ENCODE measurements at places on chromosomes 6 and 20. TPM values are rescaled to one million over a fixed set of nuclear protein-coding genes. Genes with fewer than 3 reads are reported as not detected.

GRCh38 chr20:40218971-40219370 is 470.1 kb downstream of the MAFB start:
- DNase-seq, result no peak

Gene CASS4
- 2.3 TPM for polyA plus RNA-seq

Gene AIF1
- polyA plus RNA-seq, result 77.7 TPM

Gene PLA2G7
- polyA plus RNA-seq, result 3.2 TPM

Gene BPIFB2
- not detected for polyA plus RNA-seq

- no peak for DNase-seq
These were observed 570 bp upstream of the FANCE start for GRCh38 chr6:35451354-35452182.

Gene C2
- polyA plus RNA-seq, result 4.5 TPM

DNA sequence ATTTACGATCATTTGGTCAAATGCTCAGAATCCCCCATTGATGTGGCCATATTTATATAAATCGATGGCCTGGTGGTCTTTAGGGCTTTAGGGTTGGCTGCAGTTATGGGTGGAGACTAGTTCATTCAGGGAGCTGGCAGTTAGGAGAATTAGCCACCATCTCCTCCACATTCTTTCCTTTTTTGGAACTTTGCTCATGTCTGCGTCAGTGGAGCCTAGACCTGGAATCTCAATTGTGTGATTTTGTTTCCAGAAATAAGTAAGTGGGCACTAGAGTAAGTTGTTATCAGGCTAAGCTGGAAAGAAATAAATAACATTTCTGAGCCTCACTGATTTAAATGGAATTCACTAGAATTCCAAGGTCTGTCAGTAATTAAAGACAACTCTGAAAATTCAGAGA is 29.0 kb upstream of the ELOVL5 start:
- no peak for DNase-seq

Gene OR2H2
- polyA plus RNA-seq, result 0.13 TPM

DNA sequence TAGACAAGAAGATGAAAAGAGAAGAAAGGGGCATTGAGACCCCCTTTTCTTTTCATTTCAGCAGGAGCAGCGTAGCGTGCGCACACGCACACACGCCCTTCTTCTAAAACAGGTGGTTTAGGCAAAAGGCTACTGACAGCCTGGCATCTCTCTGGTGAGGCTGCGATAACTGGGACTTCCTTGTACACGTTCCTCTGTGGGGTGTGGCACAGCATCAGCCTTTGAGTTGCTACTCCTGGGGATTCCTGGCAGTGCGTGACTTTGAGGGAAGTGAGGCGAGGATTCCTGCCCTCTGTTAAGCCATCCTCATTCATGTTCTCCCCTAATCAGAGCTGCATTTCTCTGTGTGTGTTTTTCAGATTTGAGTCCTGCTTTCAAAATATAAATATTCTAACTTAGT is 94.7 kb downstream of the TMEM170B start:
- DNase-seq, result no peak

Gene BPI
- 1.5 TPM for polyA plus RNA-seq

DNA sequence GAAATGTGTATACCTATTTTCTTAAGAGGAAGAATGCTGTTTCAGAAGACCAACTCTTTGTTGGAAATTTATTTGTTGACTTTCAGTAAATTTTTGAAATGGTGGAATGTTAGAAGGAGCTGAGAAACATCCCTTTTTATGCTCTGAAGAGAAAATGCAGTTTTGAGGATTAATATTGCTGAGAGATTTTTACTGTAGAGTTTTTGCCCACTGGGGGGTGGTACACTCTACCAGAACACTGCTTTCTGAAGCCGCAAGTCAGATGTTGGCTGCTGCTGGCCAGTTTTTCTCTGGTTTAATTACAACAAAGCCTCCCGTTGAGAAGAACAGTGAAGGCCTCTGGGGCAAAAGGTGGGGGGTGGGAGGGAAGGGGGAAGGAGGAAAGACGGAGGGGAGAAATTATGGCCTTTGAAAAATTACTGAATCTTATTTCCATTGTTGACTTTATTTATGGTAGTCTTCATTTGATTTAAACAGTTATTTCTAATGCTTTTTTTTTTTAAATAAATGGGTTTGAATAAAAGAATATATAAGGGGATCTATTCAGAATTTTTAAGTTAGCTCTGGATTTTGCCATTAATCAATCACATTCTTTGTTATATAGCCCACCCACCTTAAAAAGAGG is 3.0 kb downstream of the FLRT3 start:
- DNase-seq, result peak; percentile 83

DNA sequence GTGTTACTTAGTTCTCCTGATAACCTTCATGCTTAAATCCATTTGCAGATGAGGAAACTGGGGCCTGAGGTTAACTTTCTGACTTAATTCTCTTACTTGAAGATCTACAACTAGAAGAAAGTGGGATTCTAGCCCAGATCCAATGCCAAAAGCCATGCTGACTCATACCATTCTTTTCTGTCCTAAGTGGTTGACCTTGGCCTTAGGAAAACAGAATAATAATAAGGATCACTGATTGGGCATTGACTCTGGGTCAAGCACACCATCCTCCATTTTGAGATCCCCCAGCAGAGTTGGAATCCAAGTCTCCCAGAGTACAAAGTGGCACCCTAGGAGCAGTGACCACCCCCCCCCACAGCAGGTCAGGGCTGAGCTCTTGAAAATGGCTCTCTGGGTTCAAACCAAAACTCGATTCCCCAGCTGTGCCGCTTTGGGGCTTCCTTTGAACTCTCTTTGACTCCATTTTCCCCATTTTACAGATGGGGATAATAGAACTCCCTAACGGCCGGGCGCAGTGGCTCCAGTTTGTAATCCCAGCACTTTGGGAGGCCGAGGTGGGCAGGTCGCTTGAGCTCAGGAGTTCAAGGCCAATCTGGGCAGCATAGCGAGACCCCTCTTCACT is 12.8 kb upstream of the ZNF217 start:
- DNase-seq, result no peak

DNA sequence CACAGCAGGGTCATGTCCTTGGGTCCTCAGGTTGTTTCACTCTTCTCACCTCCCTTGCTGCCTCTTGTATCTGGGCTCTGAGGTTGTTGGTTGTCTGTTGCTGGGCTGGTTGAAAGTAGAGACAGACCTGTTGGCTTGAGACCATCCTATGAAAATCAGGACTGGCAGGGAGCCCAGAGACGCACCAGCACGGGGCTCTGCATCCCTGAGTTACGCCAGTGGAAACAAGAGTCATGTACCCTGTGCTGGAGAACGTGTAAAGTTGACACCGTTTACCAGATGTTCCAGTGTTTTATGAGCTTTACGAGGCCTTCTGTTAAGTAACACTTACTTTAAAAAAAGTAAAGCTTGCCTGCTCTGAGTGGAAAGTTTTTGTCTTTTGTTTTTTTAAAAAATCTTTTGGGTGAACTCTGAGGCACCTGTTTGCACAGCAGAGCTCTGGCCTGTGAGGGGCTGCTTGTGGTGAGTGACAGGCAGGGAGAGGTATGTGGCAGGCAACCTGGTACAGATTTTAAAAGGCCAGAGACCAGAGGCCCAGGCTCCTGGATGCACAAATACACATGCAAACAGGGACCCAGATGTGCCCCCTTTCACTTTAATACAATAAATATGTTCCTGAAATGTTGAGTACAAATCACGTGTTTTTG is 260.0 kb upstream of the SUPT3H start:
- DNase-seq, result no peak

DNA sequence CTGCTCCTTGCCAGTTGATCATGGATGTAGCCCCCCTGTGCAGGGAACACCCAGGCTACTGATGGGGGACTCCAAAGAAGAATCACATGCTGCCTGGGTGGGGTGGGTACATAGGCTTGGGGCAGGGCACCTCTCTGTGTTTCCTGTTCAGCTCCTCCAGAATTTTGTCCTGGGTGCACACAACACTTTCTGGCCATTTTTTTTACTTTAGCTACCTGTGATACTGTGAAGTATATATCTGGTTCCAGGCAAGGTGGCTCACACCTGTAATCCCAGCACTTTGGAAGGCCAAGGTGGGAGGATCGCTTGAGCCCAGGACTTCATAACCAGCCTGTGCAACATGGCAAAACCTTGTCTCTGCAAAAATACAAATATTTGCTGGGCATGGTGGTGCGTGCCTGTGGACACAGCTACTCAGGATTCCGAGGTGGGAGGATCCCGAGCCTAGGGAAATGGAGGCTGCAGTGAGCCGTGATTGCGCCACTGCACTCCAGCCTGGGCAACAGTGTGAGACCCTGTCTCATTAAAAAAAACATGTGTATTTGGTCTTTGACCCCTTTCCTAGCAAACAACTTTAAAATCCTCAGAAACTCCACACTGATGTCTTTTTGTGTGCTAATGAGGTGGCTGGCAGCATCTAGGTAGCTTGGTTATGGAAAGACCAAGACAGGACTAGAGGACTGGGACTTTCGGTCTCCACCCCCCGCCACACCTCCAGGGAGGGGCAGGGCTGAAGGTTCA is 14.1 kb downstream of the SLC4A11 start:
- no peak for DNase-seq

Gene AGPAT1
- 116 TPM for polyA plus RNA-seq

GRCh38 chr20:54038961-54039360 is 31.4 kb downstream of the BCAS1 start:
- no peak for DNase-seq

DNA sequence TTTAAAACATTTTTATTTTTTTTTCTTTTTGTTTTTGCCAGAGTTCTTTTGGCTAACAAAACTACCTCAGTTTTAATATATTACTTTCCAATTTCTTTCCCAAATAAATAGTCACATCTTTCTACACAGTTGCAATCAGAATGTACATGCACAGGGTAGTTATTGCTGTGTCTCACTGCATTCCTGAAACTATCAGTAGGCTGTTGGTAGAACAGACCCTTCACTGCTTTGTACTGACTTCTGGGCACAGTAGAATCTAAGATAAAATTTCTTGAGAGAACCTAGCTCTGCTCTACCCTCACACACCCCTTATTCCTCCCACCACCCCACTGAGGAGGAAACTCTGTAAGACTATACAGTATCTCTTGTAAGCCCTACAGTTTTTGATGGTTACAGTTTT is 19.9 kb downstream of the TPX2 start:
- no peak for DNase-seq

Gene WFDC10B
- not detected for polyA plus RNA-seq

GRCh38 chr6:100163035-100163434 is 169.0 kb upstream of the MCHR2 start:
- no peak for DNase-seq

DNA sequence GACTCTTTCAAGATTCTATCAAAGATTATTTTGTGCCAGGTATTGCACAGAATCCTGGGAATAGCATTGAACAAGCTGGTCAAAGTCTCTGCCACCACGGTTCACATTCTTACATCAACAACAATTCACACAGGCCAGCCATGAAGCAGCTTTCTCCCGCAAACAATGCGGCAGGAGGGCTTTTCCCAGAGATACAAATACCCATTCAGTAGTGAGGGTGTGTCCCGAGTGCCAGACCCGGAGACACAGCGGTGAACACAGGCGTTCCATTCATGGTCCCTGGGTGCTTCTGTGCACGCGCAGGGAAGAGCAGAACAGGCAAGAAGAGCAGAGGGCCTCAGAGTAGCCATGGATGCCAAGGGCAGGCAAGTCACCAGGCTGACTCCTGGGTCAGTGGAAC is 83.3 kb upstream of the PDE10A start:
- DNase-seq, result no peak

- no peak for DNase-seq
These were observed 13.6 kb upstream of the GMDS start for GRCh38 chr6:2259002-2259494.

Gene OR12D3
- not detected for polyA plus RNA-seq

GRCh38 chr6:28354688-28355554 is 5.2 kb downstream of the ZKSCAN3 start:
- no peak for DNase-seq

Gene HLA-G
- 2.2 TPM for polyA plus RNA-seq

DNA sequence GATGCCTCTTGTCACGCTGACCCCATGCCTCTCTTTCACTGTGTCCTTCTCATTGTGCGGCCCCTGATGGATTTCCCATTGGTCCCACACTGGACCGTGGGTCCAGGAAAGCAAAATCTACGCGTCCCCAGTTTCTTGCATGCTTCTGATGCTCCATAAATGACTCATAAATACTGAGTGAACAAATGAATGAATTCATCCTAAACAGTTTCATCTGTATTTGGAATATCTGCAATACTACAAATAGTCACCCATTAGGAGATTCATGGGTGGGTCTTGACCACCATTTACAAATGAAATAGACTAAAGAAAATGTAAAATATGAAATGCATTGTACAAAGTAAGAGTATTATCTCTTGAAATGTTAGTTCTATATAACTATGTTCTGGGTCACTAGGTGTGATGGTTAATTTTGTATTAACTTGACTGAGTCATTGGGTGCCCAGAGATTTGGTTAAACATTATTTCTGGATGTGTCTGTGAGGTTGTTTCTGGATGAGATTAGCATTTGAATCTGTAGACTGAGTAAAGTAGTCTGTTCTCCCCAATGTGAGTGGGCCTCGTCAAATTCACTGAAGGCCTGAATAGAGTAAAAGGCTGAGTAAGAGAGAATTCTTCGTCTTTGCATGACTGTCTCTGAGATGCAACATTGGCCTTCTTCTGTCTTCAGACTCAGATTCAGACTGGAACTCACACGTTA is 448.7 kb downstream of the PREX1 start:
- DNase-seq, result no peak
